Heart right ventricle (tissue), 16 donors: ENCODE measurements at places on chromosomes 2 and 18.

GRCh38 chr2:61017556-61018317, at the start of the genes PEX13 and PUS10:
Gene PEX13 (plus strand): TSS chr2:61017720. CDS start chr2:61017760, 40 bp downstream.
Gene PUS10 (minus strand): TSS chr2:61018255. CDS start chr2:61011890, 6,365 bp downstream.
- peak; percentile 66 for DNase-seq

- DNase-seq = peak; percentile 54
These were observed 534 bp upstream of the SOCS6 start for GRCh38 chr18:70288171-70288850.

DNA sequence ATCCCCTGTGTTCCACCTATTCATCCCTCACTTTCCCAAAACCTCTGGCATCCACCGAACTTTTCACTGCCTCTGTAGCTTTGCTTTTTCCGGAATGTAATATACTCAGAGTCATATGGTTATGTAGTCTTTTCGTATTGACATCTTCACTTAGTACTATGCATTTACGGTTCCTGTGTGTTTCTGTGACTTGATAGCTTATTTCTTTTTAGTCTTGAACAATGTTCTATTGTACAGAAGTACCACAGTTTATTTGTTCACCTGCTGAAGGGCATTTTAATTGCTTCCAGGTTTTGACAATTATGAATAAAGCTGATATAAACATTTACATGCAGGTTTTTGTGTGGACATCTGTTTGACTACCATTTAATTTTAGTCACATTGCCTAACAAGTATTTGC, 154.7 kb upstream of the DOK6 start:
- DNase-seq = no peak

GRCh38 chr18:43547456-43547855, 270.2 kb upstream of the SYT4 start:
- no peak for DNase-seq

- no peak for DNase-seq
These were observed 131.1 kb downstream of the CCDC74A start for GRCh38 chr2:131658769-131659131.

GRCh38 chr2:108936866-108937265, 52.2 kb downstream of the EDAR start:
- peak; percentile 29 for DNase-seq

DNA sequence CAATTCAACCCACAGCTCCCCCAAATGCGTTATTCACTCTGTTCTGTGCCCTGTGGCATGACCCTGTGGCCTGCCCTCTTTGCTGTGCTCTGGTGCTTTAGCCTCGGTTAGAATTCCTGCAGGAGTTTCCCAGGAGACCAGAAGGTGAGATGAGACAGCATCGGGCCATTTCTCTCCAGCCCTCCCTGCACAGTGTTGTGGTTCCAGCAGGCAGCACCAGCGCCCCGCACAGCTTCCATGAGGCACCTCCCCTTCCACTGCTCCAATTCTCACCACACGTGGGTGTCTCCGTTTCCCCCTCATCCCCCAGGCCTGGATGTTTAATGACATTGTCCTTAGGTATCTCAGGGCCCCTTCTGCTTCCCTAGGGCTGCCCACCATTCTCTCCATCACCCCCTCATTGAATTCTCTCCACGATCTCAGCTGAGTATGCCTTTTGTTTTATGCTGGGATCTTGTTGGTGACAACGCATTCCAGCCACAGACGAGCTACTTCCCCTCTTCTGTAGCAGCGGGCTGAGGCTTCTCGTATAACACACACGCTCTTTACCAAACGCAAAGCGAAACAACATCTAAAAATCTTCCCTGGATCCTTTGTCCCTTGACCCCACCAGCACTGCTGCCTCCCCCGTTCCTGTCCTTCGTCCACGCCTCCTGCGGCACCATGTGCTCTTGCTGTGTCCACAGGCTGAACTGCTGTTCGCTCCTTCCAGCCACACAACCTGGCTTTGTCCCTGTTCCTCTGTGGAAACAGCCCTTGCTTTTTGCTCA, 35.1 kb downstream of the ACKR3 start:
- DNase-seq = no peak

GRCh38 chr2:86372133-86372532, 34.7 kb upstream of the REEP1 start:
- no peak for DNase-seq

DNA sequence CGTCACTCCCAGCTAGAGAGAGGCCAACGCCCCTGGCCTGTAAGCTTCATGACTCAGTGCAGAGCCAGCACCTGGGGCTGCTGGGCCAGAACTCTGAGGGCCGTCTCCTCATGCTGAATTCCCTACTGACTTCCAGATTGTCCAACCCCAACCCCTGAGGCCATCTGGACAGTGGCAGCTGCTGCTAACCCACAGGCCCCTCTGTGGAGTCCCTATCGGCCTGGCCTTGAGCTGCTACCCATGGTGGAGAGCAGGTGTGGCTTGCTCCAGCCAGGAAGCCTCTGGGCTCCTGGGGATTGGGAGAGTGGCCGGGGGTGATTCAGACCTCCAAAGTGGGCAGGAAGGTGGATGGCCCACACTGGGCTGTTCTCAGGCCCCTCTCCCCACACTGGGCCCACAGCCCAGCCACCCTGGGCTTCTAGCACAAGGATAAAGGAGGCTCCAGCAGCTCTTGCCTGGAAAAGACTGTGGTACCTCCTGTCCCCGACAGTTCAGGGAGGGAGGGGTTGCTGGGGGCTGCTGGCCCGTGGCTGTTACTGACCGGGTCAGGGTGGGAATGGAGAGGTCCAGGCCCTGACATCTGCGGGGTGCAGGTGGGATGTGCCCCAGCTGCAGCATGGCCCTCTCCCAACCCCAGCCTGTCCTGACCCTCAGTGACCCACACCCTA, 8.2 kb downstream of the TEKT4 start:
- no peak for DNase-seq

DNA sequence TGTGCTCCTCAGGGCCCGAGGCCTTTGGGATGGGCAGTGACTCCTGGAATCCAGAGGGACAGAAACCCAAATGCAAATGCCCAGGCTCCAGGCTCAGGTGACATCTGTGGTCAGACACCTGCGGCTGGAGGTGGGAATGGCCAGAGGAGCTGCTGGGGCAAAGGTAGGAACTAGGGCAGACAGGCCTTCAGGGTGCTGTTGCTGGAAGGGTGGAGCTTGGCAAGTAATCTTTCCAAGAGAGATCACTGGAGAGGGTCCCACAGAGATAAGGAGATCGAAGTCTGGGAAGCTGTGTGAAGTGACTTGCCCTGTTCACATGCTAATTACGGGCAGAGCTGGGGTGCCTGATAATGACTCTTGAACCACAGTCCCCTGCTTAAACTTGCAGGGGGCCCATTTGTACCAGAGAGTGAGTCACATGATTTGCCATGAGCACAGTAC, 82.4 kb downstream of the ACAA2 start:
- DNase-seq = no peak

DNA sequence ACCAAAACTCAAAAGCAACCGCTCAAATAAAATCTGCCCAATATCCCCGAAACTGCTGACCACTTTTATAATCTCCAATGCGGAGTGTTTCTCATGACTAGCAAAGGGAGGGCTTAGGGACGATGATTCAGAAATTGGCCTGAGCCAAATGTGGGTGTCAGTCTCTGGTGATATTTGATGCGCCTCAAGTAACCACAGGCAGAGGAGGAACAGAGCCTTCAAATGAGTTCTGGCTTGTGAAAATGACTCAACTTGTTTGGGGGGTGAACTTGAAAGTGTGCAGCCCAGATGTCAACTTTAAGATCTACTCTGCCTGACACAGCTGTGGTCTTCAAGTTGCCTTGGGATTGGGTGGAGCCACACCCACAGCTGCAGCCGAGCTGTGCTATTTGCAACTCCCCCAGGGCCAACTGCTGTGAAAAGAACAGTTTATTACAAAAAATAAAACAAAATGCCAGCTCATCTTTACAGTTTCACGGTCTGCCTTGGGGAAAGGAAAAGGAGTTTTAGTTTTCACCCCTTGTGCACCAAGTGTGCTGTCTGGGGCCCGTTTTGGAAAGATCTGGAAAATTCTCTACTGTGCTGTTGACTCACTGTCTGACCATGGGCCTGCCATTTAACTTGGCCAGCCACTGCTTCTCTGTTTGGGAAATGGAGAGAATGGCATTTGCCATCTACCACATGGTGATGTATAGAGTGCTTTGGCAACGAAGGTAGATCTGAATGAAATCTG, 222.1 kb downstream of the MTX2 start:
- DNase-seq = peak; percentile 58

DNA sequence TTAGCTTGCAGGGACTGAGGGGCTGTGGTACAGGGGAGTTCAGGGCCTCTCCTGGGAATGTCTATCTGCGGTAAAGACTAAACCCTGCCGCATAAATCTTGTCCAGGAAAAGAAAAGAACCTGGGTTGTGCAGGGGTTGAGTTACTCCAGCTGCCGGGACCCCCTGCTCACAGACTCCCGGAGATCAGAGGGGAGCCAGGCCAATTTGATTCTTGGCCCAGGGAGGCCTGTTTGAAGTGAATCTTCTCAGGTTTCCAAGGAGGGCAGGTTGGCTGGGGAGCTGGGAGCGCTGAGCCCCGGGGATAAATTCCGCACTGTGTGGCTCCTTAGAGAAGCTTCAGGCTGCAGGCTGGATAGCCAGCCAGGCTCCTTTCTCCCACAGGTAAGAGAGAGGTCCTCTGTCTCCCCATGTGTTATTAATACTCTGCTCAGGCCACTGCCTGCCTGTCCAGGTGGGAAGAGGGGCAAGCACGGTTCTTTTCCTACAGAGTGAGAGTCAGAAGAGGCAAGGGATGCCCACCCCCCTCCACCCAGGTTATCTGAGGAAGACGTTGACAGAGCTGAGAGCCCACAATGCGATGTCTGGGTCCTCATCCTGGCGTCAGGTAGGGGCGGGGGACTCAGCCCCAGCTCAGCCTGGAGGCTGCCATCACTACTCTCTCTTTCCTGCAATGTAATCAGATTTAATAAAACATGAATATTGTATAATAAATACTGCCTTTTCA, 82.7 kb downstream of the LONRF2 start:
- DNase-seq = no peak

DNA sequence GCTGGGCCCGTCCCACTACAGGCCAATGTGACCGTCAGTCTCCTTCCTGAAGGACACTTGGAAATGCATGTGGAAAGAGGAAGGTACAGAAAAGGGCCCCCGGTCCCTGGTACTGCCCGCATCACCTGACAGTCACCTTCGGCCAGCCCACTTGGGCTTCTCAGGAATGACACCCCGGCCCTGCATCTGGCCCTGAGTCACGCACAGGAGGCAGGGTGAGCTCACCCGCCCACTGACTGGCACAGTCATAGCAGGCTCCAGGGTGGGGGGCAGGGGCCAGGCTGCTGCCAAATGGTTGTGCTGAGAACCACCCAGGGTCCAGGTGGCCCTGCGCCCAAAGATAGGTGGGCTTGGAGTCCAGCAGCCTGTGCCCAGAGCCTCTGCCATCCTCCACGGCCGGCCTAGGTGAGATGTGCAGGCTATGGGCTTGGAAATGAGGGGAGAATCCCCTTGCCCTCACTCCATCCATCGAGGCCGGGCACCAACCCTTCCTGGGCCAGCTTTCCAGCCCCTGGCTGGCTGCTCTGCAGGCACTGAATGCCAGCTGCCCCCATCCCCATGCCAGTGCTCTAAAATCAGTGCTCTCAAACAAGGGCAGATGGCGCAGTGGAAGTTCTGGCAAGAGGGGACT, 14.1 kb downstream of the EMX1 start:
- no peak for DNase-seq

DNA sequence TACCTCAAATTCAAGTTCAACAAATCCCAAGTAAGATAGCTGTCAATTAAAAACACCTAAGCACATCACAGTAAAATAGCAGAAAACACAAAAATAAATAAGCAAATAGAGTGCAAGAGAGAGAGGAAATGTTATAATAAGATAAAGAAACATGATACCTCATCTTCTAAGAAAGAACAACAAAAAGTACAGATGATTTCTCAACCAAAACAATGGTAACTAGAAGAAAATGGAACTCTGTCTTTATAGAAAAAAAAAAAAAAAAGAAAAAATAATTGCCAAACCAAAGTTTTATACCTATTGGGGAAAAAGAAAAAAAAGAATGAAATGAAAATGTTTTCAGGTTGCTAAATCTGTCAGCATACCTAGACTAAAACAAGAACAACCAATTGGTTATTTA, 1253.5 kb upstream of the CDH2 start:
- no peak for DNase-seq

GRCh38 chr2:164570475-164570874, 50.8 kb downstream of the GRB14 start:
- DNase-seq = no peak

DNA sequence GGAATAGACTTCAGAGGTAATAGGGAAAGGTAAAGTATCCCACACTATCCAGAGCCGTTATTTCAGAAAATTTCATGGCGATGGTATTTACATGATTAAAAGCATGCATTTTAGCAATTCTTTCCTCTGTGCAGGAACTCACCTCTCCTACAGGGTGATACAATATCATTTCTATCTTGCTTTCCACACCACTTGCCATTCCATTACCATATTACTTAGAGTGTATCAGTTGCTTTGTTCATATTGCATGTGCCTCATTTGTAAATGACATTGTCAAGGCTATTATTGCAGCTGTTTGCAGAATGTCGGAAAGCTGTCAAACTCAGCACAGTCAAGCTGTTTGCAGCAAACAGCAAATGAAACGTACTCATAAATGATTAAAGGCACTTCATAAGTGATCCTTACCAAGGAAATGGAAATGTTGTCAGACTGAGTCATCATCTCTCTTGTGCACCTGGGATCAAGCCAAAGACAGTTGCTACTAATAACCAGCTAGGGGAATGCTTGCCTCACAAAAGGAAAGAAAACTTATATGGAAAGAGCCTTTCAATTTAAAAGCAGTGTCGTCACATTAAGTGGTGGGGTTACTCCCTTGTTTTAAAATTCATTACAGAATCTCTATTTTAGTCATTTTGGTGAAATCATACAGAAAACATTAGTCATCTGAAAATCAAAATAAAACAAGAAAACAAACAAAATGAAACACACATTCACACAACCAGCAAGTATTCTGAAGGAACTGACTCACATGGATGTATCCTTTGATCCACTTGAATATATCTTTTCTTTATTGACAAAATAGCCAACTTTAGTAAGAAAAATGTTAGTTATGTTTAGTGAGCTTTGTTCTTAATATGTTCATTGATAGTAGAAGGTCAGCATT, 1064.1 kb upstream of the CNTNAP5 start:
- no peak for DNase-seq

GRCh38 chr2:200158647-200159356, 147.7 kb upstream of the SPATS2L start:
- no peak for DNase-seq

DNA sequence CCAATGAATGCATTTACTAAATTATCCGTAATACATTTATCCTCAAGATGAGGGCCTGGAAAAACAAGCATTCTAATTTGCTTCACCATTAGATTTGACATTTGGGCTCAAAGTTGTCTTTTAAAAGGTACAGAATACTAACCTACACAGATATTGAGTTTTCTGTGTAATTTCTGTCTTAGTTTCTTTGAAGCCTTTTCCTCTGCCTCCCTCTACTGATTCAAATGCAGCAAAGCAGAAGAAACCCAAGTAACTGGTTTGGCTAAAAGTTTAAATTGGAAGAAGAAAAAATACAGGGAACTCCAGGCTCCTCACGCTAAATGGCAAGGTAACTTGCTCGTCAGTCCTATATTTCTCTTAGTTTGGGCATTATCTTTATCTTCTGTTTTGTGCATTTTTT, 53.3 kb upstream of the SLC5A7 start:
- no peak for DNase-seq

GRCh38 chr2:28695245-28695647, 56.4 kb upstream of the PPP1CB start:
- no peak for DNase-seq
